NCI-H345 (cell line): ENCODE measurements at places on chromosomes 5 and 9.

GRCh38 chr9:135093911-135094584, 6.6 kb downstream of the OLFM1 start:
- no peak for DNase-seq

GRCh38 chr5:168819004-168819621, 239.9 kb upstream of the PANK3 start:
- peak; percentile 57 for DNase-seq

DNA sequence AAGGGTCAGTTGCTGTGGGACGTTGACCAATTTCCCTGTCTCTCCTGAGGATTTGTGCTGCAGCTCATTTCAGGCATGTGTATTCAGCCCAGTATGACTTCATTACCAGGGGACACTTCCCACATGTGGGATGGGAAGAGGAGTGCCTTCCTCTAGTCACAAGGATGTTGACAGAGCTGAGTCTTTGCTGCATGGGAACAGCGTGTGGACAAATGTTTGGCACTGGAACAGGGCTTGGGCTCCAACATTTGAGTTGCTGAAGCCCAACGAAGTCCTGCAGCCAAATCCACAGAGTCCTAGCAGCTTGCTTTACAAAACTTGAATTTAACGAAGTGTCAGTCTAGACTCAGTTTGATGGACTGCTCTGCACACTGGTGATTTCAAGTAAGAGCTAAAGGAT, 283.2 kb downstream of the SH3GL2 start:
- no peak for DNase-seq

- no peak for DNase-seq
Observed at GRCh38 chr5:53291528-53291927, 182.0 kb upstream of the MOCS2 start.

DNA sequence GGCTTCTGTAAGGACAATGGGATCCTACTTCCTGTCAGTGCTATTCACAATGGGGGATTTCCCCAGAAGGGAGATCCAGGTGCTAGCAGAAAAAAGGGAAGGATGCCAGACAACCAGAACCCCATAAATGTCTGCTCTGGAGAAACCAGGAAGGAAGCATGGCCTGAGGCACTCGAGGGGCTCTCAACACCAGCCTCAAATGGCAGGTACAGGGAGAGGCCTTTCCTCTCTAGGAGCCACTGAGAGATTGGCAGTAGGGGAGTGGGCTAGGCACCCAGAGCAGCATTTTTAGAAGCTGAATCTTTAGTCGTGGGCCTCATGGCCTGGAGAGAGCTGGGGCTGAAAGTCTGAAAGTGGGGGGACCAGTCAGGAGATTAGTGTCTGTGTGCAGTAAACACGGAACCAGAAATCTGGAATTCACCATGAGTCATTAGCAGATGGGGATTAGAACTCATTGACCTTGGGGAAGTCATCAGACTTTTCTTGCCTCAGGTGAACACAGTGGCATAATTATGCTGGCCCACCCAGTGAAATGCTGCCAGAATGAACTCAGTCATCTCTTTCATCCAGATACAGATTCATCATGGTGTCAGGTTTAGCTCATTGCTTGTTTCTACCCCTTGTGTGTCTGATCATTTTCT, 28.3 kb downstream of the ARHGEF28 start:
- DNase-seq: no peak

GRCh38 chr9:31774571-31774970, 609.9 kb upstream of the ACO1 start:
- no peak for DNase-seq
